T47D (cell line): ENCODE measurements at places on chromosomes 6 and 20.

DNA sequence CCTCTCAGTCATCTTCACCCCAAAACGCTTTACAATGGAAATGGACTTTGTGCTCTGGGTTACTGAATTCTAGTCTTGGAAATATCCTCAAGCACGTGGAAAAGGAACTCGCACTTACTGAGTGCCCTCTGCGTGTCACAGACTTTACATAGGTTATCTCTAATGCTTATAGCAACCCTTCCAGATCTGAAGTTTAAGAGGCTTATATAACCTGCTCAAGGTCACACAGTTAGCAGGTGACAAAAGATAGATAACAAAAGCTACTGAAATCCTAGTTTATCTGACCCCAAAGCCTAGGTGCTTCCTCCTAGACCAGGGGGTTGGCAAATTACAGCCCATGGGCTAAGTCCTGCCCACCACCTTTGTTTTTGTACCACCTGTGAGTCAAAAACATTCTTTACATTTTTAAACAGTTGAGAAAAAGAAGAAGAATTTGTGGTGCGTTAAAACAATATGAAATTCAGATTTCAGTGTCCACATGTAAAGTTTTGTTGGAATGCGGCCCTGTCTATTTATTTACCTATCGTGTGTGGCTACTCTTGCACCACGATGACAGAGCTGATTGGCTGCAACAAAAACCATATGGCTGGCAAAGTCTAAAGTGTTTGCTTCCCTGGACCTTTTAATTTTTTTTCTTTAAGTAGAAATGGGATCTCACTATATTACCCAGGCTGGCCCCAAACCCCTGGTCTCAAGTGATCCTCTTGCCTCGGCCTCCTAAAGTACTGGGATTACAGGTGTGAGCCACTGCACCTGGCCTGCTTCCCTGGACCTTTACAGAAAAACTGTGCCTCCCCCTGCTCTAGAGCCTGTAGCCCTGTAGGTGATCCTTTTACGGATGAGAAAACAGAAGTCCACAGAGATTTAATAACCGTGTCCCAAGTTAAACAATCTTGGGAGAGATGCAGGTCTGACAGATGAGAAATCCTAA, 110.2 kb upstream of the RREB1 start:
- DNase-seq = peak; percentile 19

DNA sequence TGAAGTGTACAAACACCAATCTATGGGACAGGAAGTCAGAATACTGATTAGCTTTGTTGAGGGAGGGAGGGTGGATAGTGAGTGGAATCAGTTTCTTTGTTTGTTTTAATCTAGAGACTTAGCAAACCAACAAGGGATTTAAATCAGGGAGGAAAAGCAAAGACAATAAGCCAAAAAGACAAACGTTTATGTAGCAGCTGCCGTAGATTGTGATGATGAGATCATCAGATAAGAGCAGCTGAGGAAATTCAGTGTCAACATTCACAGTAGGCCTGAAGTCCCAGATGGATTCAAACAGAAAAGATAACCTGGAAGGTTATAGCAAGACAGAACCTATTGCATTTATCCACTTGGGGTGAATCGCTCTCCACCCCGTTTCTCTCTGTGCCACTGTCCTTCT, 104.9 kb upstream of the SYNDIG1 start:
- no peak for DNase-seq

DNA sequence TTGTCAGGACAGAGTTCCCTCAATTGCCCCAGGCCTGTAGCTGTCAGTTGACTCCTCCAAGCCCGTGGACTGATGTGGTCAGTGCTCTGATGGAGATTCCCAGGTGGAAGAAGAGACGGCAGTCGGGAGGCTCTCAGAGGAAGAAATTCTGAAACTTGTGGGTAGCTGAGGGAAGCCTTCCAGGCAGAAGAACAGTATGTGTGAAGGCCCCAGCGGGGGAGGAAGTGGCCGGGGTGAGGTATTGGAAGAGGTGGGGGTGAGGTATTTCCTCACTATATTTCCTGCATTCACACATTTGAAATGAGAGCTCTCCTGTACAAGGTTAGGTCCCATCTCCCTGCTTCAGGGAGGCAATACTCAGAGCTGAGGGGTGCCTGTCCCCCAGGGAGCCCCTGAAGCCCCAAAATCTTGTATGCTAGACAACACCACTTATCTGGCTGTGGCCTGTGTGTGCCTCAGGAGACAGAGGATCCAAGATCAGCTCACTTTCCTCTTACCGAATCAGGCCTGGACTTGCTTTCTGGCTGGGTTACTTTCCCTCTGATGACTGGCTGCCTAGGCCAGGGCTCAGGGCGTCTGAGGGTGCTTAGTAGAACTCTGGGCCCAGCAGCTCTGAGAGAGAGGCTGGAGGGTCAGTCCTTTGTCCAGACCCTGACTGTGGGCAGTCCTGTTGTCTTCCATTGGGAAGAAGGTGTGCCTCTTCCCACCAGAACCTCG, 49.3 kb upstream of the MYL9 start:
- no peak for DNase-seq

DNA sequence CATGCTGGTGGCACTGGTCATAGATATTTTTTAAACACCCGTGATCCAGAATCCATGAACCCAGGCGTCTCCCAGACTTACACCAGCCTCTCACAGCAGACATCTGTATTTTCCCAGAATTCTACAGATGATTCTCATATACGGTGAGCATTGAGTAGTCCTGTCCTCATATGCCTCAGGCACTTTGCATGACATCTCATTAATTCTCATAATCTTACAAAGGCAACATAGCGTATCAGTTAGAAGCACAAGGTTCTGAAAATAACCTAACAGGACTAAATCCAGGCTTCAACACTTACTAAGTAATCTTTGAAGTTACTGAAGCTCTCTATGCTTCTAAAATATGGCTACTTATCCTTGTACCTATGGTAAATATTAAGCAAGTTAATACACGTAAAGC, 8.9 kb downstream of the NDUFAF4 start:
- no peak for DNase-seq

DNA sequence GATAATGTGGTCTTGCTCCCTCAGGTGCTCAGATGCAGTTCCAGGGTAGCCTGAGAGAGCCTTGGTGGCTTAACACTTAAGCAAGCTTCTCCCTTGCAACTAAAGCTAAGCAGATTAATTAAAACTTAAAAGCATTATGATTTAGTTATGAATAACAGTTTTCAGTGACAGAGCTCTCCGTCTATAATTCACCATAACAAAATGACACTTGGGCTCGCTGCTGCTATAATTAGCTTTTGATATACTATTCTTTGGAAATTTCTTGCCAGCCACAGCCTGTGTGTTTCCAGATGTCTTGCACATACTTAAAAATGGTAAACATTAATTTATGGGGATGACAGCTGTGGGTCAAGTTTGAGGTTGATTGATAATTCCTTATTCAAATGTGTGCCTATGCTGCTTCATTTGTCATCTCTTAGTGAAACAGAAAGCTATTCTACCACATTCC, 380.5 kb downstream of the TFAP2B start:
- no peak for DNase-seq

GRCh38 chr20:35831029-35831428, 59.2 kb downstream of the PHF20 start:
- DNase-seq = no peak

DNA sequence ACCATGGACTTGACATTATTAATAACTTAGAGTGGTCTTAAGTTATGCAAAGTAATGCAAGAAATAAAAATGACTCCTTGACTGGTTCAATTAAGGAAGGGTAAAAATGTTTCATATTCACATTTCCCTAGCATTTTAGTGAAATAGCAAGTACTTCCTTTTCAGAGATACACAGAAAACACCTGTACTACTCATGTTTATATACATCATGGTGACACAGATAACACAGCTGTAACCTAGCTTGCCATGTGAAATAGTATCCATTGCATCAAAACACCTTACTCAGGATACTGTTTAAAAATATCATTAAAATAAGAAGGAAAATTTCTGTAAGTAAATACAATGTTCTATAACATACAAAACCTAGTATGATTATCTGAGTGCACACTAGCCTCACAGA, 102.4 kb downstream of the AHI1 start:
- no peak for DNase-seq

GRCh38 chr6:20729086-20729485, 194.8 kb downstream of the CDKAL1 start:
- no peak for DNase-seq

DNA sequence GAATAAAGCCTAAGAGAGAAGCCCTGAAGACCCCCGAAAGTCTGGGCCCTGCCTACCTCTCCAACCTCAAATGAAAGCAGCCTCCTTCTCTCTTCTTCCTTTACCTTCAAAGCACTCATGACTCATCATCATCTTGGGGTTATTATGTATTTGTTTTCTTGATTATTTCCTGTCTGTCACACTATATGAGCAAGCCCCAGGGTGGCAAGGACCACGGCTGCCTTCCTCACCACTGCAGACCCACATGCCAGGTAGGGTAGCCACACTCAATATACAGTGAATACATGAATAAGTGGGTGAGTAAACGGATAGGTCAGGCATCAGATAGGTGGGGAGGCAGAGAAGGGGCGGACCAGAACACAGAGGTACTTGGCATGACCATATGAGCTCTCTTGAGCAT, 8.8 kb downstream of the WFDC3 start:
- no peak for DNase-seq
